ENCODE measurements at places on chromosomes 5 and 9.
A peak's percentile ranks its signal among the peaks of the same experiment; 100 is the strongest.

DNA sequence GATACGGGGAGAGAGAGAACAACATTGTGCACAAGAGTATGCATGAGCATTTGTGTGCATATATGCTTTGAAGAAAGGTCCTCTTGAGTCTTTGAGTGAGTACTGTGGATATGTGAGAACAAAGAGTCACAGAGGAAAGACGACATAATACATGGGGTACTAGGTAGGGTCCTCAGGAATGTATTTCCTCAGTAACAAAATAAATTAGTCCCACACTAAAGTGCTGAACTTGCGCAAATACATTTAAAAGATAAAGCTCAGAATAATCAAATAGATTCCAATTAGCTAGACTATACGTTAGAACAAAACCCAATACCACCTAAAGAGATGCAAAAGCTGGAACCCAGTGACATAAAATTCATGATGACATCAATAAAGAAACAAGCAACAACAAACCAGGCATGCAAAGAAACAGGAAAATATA is 70.8 kb downstream of the RAPGEF6 start:
- no peak for DNase-seq

GRCh38 chr9:100662122-100662521 is 84.2 kb downstream of the CAVIN4 start:
- no peak for DNase-seq

- no peak for DNase-seq
These were observed 585.2 kb downstream of the ACTL7B start for GRCh38 chr9:108270561-108270960.

- DNase-seq, result no peak
These were observed 53.9 kb downstream of the ROR2 start for GRCh38 chr9:91896097-91896496.

- peak; percentile 53 for DNase-seq
These were observed 666 bp downstream of the SNX30 start for GRCh38 chr9:112751056-112751795.

DNA sequence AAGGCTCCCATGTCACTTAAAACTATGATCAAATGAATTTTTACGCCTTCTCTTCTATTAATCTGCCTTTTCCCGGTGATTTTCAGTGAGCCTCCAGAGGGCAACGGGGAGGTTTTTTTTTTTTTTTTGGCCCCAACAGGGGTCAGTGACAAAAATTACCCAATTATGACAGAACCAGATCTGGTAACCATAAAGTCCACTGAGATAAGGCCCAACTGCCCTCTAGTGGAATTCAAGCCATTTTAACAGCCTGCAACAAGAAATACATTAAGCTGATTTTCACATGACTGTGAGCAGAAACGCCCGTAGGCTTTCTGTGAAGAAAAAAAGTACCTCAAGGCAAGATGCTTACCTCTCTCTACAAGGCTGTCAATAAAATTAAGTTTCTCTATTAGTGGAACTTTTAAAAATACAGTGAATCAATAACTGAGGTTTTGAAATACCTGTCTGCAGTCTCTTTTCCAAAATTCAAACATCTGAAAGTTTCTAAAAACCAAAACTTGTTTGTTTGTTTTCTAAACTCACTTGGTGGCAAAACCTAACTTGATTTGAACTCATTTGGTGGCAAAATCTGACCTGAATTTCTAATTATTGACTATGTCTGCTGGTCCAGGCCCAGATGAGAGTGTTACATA is 49.7 kb upstream of the FST start:
- DNase-seq, result no peak

DNA sequence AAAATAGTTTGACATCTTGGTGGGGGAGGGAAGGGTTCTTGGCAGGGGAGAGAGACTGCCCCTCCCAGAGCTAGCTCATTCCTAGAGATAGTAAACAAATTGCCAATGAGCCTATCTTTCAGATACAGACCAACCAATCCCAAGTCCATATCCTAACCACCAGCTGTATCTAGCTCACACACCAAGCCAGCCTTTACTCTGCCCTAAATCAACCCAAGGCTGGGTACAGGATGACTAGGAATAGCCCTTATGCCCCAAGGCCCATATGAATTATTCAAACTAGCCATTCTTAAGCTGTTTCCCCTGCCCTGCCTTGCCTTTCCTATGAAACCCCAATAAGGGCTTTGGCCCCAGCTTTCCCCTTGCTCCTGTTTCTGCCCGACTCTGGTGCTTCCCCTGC is 281.3 kb upstream of the PANK3 start:
- DNase-seq, result no peak

DNA sequence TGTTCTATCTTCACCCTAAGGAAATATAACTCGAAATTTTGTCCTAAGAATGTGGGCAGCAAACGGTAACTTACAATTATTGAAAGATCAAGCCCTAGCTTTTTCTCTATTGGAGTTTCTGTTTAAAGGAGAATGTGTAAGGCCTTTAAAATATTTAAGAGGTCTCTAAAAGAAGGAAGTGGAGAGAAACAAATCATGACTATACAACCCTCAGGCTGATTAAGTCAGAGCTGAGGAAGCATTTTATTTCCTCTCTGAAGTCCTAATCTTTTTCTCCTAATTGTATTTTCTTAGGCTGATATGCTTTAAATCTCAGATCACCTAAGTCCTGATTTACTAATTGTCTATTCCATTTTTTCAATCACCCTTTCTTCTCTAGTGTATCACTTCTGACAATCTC is 1708.8 kb upstream of the C9orf72 start:
- no peak for DNase-seq

- no peak for DNase-seq
These were observed 157.3 kb downstream of the KIAA0825 start for GRCh38 chr5:94461131-94461530.
